Adrenal gland (tissue), 19 donors: ENCODE measurements at places on chromosomes 7 and 10.

GRCh38 chr7:14009453-14010418, 20.3 kb upstream of the ETV1 start:
- no peak for DNase-seq

DNA sequence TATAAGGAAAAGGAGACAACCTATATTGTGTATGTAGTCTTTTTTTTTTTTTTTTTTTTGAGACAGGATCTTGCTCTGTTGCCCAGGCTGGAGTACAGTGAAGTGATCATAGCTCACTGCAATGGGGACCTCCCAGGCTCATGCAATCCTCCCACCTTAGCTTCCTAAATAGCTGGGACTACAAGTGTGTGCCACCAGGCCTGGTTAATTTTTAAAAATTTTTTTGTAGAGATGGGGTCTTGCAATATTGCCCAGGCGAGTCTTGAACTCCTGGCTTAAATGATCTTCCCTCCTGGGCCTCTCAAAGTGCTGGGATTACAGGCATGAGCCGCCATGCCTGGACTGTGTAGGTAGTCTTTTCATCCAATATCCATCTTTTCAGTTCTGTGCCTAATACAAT, 78.7 kb upstream of the ARHGAP21 start:
- DNase-seq = no peak

DNA sequence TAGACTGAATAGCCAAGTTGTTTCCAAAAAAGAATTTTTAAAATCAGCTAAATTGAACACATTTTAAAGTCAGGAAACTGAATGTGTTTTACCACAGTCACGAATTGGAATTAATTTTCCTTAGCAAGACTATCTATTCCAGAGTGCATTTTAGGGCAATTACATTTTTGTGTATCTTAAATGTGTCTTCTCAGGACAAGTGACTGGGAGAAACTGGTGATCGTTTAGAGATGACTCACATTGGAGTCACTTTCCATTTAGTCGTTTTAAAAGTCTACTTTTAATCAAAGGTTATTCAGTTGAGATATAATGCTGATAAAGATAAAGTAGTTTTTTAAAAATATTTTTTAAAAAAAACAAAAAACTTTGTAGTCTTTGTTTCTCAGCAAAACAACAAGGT, 191.7 kb upstream of the SLC26A5 start:
- DNase-seq = no peak

- DNase-seq = peak; percentile 47
Measured at GRCh38 chr10:80924063-80924952, 386.6 kb downstream of the SH2D4B start.

DNA sequence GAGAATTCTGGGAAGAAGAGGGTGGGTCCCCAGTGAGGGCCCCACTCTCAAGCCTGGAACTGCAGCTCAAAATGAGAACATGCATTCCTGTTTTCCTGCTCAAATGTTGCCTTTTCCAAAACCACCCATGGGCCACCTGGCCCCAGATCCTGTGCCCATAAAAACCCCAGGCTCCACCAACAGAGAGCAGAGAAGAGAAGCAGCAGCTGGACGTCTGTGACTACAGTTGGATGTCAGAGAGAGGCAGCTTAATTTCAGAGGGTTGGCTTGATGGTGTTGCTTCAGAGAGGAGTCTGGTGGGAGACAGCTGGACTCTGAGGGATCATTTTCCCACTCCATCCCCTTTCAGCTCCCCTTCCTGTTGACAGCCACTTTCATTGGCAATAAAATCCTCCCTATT, 256.4 kb downstream of the FZD1 start:
- no peak for DNase-seq

- no peak for DNase-seq
Measured at GRCh38 chr10:43040482-43041256, 36.2 kb upstream of the RET start.

DNA sequence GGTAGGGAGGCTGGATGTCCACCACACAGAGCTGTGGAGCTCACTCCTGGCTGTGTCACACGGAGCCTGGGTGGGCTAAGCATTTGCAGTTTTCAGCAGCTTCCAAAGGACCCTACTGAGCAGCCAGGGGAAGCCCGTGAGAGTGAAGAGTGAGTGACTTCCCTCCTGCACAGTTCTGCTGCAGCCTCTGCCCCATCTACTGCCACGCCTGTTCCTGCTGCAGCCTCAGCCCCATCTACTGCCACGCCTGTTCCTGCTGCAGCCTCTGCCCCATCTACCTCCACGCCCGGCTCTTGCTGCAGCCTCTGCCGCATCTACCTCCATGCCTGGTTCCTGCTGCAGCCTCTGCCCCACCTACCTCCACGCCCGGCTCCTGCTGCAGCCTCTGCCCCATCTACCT, 12.2 kb downstream of the ADAM8 start:
- no peak for DNase-seq

- no peak for DNase-seq
Measured at GRCh38 chr7:20079080-20079479, 138.1 kb downstream of the MACC1 start.

DNA sequence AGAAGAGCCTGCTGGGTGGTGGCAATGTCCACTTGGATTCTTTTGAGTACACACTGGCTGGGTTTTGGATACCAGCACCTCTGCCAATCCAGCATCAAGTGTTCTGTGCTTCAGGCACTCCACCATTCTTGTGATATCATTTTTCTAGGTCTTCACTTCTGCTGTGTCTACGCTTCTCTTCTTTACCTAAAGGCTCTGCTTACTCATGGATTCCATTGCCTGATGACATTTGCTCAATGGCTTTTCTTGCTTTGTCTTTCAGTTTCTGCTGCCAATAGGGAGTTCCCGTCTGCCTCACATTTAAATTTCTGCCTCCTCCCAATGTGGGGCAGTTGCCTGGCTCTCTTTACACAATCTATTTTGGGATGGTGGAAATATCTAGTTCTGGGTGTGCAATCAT, 12.7 kb upstream of the PAPSS2 start:
- no peak for DNase-seq

- DNase-seq = no peak
Measured at GRCh38 chr7:102190776-102191350, 95.8 kb upstream of the SH2B2 start.

DNA sequence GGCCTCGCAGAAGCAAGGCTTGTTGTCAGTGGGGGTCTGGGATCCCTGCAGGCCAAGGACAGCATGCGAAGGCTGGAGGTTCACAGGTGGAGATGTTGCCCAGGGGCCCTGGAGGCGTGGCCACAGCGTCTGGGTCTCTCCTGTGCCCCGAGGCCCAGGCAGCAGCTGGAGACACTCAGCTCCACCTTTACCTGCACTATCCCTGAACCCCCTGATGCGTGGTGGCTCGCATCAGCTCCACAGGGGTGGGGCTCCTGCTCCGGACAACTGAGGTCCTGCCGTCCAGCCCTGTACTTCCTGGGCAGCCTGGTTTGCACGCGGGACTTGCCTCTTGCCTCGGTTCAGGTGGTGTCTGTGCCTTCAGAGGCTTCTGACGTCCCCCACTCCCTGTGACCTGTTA, 54.6 kb upstream of the ZNF32 start:
- DNase-seq = no peak

GRCh38 chr7:159022238-159022993, 122.3 kb downstream of the VIPR2 start:
- no peak for DNase-seq

DNA sequence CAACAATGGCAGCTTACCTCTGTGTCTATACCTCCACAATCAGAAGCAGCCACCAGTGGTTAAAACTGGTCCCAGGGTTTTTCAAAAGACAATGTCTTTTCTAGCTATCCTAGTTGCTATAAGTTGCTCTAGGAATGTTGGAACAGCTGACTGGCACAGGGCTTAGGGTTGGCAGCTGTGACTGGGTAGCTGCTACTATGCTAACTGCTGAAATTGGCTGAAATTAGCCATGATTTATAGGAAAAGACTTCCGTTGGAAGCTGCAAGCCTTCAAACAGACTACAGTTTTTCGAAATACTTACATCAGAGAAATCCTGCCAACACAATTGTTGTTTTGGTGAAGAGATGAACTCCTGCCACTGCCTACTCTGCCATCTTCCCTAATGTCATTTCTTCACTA, 102.3 kb downstream of the MKX start:
- DNase-seq = no peak

GRCh38 chr10:43913676-43914235, 265.1 kb upstream of the ZNF32 start:
- DNase-seq = no peak

DNA sequence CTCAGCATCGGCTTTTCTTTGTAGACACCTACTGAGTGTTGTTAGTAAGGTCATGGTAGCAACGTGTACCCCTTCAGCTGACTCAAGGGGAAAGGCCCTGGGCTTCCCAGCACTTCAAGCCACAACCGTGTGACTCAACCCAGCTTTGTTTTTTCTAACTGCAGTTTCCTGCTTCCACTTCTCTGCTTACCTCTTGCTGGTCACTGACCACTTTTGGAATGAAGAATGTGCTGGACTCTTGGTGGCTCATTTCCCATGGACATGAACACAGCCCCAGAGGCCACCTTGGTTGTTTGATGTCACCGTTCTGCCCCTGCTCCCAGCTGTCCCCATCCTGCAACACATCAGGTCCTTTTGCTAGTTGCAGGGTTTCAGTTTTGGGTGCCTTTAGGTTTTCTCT, 69.5 kb upstream of the ZNF438 start:
- DNase-seq = no peak

GRCh38 chr10:88538048-88538447, 45.1 kb downstream of the RNLS start:
- no peak for DNase-seq

DNA sequence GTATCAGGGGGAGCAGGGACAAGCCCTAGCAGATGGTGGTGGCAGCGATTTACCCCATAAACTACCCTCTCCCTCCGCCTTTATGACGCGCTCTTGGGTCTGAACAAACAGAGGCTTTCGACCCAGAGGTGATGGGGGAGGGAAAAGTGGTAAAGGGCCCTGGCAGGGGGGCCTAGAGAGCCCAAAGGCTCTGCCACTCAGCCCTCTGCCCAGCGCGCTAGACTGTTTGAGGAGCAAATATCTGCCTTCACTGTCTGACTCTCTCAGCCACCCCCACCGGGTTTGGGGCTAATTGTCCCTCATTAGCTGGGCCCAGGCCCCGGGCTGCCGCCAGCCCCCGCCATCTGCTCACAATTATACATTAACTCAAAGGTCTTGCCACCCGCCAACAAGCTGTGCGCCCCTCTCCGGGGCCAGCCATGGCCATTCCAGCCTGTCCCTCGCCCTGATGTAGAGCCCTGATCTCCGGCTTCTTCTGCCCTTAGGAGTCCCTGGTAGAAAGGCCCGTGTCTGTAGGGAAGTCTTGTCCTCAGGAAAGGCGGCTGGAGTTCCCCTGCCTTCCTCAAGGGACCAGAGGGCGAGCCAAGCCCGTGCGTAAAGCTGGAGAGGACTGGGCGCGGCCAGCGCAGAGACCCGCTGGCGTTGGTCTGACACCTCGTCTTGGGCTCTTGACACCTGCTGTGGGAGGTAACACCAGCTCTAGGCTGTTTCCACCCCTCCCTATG, 1.9 kb upstream of the PAX4 start:
- no peak for DNase-seq

- no peak for DNase-seq
Measured at GRCh38 chr7:39153647-39154046, 175.9 kb downstream of the POU6F2 start.

DNA sequence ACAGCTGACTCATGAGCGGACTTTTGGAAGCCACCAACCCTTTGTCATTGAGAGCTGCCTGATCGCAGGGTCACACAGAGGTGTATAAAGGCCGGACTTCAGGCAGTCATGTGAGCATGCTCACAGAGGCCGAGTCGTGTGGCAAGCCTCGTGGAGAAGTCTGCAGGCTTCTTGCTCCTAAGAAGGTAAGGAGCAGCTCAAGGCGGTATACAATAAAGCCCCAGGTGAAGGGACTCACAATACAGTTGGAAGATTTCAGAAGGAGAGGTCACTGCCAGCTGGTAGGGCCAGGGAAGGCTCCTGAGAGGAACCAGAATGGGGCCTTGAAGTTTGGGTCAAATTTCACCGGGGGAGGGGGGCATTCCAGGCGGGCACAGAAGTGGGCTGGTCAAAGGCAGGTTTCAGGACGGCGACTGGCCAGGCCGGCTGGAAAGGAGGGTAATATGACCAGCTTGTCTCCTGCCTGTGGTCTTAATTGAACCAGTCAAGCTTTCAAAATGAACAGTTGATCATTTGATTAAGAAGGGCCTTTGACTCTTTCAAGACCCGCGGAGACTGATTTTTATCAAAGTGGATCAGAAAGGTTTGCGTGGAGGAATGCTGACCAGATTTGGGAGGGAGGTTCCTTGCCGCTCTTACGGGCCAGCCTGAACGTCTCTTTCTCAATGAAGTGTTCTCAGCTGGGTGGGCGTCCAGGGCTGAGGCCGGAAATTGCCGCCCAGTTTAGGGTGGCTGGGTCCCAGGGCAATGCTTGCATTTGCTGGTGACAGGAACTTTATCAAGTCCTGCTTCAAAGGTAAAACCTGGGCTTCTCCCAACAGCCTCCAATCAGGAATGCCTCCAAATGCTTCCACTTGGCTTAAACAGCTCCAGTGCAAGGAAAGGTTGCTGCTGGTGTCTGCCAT, 178.6 kb downstream of the EMX2 start:
- DNase-seq = peak; percentile 11

DNA sequence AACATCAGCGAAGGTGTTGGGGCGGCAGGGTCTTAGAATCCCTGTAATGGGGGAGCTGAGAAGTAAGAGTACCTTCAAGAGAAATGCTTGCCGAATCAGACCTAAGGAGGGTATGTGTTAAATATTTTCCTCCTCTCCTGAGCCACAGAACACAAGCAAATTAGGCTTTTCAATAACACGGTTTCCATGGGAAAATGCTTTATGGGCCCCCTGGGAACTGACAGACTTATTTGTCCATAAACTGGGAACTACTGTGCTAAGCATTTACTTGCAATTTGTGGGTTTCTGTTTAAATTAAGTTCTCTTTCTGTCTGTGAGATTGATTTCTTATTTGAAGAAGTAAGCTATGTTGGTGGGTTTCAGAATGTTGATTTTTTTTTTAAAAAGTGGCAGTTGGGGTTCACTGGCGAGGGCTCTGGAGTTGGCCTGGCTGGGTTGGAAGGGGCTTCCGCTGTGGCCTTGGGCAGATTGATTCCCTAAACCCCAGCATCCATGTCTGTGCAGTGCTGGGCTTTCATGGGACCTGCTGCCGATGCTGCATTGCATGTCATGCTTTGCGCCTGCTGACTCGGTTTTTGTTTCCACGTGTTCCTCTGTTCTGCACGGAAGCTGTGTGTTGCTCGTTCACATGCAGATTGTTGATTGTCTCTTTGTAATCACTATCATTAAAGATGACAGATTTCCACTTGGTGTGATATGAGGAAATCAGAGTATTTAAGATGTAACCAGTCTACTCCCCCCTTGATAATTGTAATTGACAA, 7.2 kb downstream of the RBM17 start:
- no peak for DNase-seq

GRCh38 chr7:27184337-27185012, 557 bp downstream of the HOXA11 start:
- DNase-seq = peak; percentile 53

- no peak for DNase-seq
Measured at GRCh38 chr10:67780759-67781538, 57.0 kb downstream of the DNAJC12 start.
